ENCODE measurements at places on chromosomes 5 and 9. TPM values are rescaled to one million over a fixed set of nuclear protein-coding genes. Genes with fewer than 3 reads are reported as not detected.

DNA sequence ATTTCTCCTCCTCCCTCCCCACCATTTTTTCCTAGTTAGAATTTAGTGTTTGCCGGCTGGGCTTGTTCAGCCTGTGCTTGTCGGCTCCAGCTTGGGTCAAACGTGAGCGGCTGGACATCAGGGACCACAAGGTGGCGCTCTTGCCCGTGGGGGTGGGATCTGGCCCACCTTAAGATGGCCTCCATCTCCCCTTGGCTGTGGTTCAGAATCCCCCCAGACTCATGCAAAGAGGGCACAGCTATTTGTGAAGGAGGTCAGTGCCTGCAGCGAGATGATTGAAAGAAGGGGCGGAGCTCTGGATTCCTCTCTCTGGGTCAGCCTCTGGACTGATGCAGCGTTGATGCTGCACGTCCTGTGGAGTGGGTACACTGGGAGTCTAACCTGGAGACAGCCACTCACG lies 283.3 kb upstream of the TUT7 start:
- no peaks in the 10 kb centered on the region for H3K36me3 ChIP-seq
- no peaks in the 10 kb centered on the region for H3K27me3 ChIP-seq
- no peak overlapping the region for H3K4me3 ChIP-seq
- DNase-seq, result peak; percentile 54

GRCh38 chr9:122207096-122207495 lies 21.7 kb downstream of the LHX6 start:
- no peaks in the 10 kb centered on the region for H3K27me3 ChIP-seq
- no peaks in the 10 kb centered on the region for H3K36me3 ChIP-seq
- no peak overlapping the region for H3K27ac ChIP-seq

- H3K36me3 ChIP-seq, result no peaks in the 10 kb centered on the region
- DNase-seq, result no peak
- H3K4me3 ChIP-seq, result no peak overlapping the region
- H3K27ac ChIP-seq, result no peak overlapping the region
- H3K27me3 ChIP-seq, result no peaks in the 10 kb centered on the region
- no peaks in the 10 kb centered on the region for H3K4me1 ChIP-seq
Observed at GRCh38 chr5:119016125-119016774, 27.9 kb upstream of the DTWD2 start.

- no peak for DNase-seq
- no peaks in the 10 kb centered on the region for H3K27me3 ChIP-seq
- H3K4me1 ChIP-seq, result peaks cover 4% of the 10 kb centered on the region
- no peak overlapping the region for H3K4me3 ChIP-seq
Observed at GRCh38 chr5:41788941-41789368, 81.3 kb downstream of the OXCT1 start.

DNA sequence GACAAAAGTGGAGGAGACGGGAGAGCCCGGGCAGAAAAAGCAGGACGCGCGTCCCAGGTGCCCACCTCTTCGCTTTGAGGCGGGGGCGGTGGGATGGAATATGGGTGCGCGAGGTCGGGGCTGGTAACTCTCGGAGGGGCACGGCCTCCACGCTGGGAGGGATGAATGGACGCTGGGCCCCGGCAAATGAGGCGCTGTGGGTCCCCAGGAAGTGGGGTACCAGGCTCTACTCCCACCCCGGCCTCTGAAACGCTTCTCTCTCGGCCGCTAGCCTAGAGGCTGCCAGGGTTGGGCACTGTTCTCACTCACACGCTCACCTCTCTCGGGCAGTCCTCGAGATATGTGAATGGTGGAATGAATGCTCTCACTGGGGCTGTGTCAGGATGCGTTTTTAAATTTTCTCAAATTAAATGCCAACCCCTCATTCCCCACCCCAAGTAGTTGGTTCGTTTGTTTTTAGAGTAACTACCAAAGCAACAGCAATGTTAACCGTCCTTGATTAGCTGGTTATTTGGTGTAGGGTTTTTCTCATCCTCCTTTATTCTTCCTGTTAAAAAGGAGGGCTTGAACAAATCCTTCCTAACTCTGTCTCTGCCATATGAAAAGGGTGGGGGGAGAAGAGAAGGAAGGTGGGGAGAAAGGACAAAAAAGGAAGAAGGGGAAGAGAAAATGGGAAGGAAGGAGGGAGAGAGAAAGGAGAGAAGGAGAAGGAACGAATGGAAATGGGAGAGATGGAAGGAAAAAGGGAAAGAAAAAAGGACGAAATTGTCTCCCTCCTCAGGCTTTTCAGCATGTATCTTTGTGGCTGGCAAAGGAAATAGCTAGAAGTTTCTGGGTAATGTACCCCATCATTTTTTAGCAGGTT lies 1.3 kb upstream of the EBF1 start:
- peak overlapping the region; percentile 71 for H3K4me3 ChIP-seq
- no peaks in the 10 kb centered on the region for H3K36me3 ChIP-seq
- peak overlapping the region; percentile 74 for H3K27ac ChIP-seq
- H3K4me1 ChIP-seq, result no peaks in the 10 kb centered on the region

GRCh38 chr5:88480801-88481499 lies 212.3 kb upstream of the TMEM161B start:
- no peak overlapping the region for H3K4me3 ChIP-seq
- H3K36me3 ChIP-seq, result no peaks in the 10 kb centered on the region
- DNase-seq, result no peak
- no peaks in the 10 kb centered on the region for H3K4me1 ChIP-seq

DNA sequence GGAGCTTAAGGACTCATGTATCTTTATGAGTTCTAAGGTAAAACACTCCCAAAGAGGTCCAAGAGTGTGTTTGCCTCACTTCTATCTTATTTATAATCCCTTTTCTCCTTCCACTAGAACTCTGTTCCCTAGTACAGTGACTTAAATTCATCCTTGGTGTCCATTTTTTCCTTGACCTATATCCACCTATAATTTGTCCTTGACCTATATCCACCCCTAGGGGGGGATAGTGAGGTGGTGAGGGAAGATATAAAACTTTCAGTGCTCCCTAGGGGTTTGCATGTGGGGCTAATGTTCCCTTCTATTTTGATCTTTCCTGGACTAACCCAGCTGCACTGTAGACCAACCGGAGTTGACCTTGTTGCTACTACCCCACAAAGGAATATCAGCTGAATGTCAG lies 83.5 kb upstream of the GNAQ start:
- no peaks in the 10 kb centered on the region for H3K36me3 ChIP-seq
- no peak overlapping the region for H3K4me3 ChIP-seq
- DNase-seq, result no peak
- no peaks in the 10 kb centered on the region for H3K27me3 ChIP-seq
- no peaks in the 10 kb centered on the region for H3K4me1 ChIP-seq

- no peaks in the 10 kb centered on the region for H3K27me3 ChIP-seq
- no peak for DNase-seq
- H3K4me3 ChIP-seq, result no peak overlapping the region
- no peaks in the 10 kb centered on the region for H3K4me1 ChIP-seq
- H3K36me3 ChIP-seq, result no peaks in the 10 kb centered on the region
Observed at GRCh38 chr9:83081010-83081409, 18.1 kb upstream of the RASEF start.

GRCh38 chr9:32180597-32180996 lies 203.8 kb upstream of the ACO1 start:
- H3K4me3 ChIP-seq, result no peak overlapping the region
- H3K27ac ChIP-seq, result no peak overlapping the region
- H3K4me1 ChIP-seq, result no peaks in the 10 kb centered on the region
- no peak for DNase-seq
- H3K36me3 ChIP-seq, result no peaks in the 10 kb centered on the region
- no peaks in the 10 kb centered on the region for H3K27me3 ChIP-seq

LCN1 gene
- not detected for polyA plus RNA-seq

PLCXD3 gene
- polyA plus RNA-seq, result 0.16 TPM

KCNMB1 gene
- 0.42 TPM for polyA plus RNA-seq

SHOC1 gene
- 0.03 TPM for polyA plus RNA-seq

LYRM7 gene
- 11.3 TPM for polyA plus RNA-seq

ALDH1A1 gene
- 21.0 TPM for polyA plus RNA-seq

ANKRD31 gene
- 0.01 TPM for polyA plus RNA-seq

PCDHA12 gene
- polyA plus RNA-seq, result 0.01 TPM

NPDC1 gene
- 14.8 TPM for polyA plus RNA-seq

FOXD4L6 gene
- polyA plus RNA-seq, result not detected

Data from psoas muscle (tissue), 8 donors.